Activated naive CD4-positive, alpha-beta T cell treated with anti-CD3 and anti-CD28 coated beads, Interleukin-2, amount 10 ng/mL, durations not matched to agents 7 days and 5 days (primary cell): ENCODE measurements at places on chromosomes 4 and X.

- peak; percentile 18 for DNase-seq
These were observed at the start of gene TMEM47 for GRCh38 chrX:34656842-34657725. TMEM47 (minus strand) TSS chrX:34657285; CDS start chrX:34657029, 256 bp downstream.

GRCh38 chrX:22629105-22629725, 356.5 kb downstream of the CBLL2 start:
- no peak for DNase-seq

DNA sequence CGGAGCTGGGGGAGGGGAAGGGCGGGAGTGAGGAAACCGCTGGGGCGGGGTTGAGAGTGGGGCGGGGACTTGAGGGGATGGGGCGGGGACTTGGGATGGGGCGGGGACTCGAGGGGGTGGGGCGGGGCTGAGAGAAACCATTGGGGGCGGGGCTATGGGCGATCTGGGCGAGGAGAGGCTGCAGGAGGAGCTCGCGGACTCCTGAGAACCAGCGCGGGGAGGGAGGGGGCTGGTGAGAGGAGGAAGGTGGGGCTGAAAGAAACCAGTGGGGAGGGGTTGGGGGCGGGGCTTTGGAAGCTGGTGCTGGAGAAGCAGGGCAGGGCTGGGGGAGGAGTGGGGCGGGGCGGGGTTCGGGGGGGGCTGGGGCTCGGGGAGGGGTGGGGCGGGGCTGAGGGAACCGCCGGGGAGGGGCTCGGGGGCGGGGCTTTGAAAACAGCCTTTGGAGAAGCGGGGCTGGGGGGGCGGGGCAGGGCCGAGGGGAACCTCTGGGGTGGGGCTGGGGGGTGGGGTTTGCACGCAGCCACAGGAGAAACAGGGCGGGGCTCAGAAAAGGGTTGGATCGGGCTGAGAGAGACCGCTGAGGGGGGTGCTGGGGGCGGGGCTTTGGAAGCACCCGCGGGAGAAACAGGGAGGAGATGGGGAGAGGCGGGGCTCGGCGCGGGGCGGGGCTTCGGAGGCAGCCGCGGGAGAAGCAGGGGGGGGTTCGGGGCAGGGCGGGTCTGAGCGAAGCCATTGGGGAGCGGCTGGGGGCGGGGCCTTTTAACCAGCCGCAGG, 777 bp upstream of the EOLA2 start:
- DNase-seq: peak; percentile 94

DNA sequence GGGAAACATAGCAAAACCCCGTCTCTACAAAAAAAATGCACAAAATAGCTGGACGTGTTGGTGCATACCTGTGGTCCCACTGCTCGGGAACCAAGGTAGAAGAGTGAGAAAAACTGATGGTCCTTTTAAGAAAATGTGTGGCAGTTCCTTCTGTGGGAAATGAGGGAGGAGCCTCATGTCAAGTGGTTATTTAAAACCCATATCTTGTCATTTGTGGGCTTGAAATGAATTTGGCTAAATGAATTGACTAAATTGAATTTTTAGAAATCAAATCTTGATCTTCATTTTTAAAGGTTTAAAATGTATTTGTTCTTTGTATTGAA, 16.2 kb upstream of the LAMP2 start:
- no peak for DNase-seq

DNA sequence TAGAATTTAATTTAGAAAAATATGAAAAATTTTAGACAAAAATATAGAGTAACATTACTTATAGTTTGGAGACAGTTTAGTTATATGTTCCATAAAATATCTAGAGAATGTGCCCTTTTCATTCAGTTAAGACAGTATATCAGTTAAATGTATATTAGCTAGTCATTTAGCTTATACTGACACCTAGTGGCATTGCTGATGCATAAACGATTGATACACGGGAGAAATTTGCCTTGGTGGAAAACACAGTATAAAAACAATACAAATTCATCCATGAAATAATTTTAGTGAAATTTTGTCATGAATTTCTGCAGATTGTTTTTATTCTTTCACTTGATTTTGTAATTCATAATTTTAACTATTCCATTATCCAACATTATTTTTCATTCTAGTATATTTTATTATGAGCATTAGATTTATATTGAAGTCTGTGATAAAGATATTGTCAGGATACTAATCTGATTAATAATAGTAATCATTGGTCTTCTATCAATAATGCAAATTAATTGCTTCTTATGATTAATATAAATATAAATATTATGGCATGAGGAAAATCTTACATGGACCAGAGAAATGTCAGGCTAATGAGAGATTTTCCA, 219.0 kb downstream of the TLL1 start:
- no peak for DNase-seq

DNA sequence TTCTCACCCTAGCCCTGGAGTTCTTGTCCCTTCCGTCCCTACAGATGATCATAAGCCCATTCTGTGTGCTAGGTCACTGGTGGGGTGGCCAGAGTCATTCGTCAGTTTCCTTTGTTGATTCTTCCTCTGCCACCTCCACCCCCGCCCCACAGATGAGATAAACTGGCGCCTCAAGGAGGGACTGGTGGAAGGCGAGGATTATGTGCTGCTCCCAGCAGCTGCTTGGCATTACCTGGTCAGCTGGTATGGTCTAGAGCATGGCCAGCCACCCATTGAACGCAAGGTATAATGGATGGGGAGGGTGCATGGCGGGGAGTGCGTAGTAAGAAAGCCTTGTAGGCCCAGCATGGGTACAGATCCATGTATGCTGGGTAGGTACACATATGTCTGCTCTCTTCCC, 6.4 kb downstream of the USP11 start:
- DNase-seq: no peak

DNA sequence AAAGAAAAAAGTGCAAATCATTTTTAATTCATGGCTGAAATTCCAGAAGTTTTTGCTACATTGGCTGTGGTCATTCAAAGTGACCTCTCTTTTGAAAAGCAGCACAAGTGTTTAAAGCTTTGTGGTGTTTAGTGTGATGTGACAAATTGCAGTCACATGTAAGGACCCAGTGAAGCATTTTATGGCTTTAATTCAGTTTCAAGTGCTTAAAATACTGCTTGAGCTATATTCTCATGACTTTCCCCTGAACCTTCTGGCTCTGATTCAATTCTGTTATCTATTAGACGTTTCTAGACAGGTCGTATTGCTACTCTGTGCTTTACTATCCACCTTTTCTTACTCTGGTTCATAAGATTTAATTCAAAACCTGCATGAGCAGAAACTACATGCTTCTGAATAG, 105.8 kb downstream of the FAT4 start:
- DNase-seq: no peak

DNA sequence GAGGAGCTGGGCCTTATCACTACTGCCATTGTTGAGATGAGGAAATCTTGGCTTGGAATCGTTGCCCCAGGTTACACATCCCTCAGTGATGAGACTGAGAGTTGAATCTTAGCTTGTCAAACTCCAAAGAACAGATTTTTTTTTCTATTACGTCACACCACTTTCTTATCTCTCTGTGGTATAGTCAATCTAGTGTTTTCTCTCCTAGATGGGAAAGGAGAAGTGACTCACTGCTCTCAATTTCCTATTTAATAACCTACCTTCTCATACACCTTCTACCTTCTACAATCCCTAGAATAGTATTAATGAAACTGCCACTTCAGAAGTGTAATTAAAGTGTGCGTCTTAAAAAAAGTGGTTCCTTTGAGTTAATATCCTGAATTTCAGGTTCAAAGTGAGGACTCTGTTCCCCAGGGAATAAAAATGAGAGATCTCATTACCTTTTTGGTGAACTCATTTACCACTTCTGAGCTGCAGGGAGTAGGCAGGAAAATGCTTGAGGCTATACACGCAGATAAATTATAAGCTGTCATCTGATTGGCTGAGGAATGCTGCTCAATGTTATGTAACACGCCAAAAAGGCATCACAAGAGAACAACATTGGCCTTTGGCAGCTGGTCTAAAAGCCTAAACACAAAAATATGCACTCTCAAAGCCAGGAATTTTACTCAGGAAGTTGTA, 59.3 kb downstream of the MAD2L1 start:
- no peak for DNase-seq

GRCh38 chr4:114782415-114783214, 184.0 kb downstream of the UGT8 start:
- no peak for DNase-seq

DNA sequence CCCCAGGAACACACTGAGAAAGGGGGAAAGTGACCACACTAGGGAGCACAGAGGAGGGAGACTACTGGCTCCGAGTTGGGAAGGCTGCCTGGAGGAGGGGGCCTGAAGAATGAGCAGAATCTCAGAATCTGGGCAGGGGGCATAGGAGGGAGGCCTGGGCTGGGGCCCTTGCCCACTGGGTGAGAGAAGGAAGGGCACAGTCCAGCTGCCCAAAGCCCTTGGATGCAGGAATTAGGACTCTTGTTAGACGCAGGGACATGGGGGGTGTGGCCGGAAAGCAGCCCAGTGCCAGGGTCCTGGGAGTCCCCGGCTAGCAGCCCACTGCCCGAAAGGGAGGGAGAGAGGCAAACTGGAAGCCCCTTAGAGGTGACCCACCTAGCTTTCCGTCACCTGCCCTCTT, 1.9 kb upstream of the DUSP9 start:
- DNase-seq: no peak

GRCh38 chr4:165700855-165701254, 172.2 kb upstream of the TLL1 start:
- DNase-seq: no peak

GRCh38 chrX:94662689-94663088, 988.7 kb downstream of the FAM133A start:
- no peak for DNase-seq

GRCh38 chrX:121858867-121859647, 811.6 kb downstream of the GLUD2 start:
- no peak for DNase-seq

- peak; percentile 87 for DNase-seq
These were observed 862 bp upstream of the INPP4B start for GRCh38 chr4:142846729-142847596.

DNA sequence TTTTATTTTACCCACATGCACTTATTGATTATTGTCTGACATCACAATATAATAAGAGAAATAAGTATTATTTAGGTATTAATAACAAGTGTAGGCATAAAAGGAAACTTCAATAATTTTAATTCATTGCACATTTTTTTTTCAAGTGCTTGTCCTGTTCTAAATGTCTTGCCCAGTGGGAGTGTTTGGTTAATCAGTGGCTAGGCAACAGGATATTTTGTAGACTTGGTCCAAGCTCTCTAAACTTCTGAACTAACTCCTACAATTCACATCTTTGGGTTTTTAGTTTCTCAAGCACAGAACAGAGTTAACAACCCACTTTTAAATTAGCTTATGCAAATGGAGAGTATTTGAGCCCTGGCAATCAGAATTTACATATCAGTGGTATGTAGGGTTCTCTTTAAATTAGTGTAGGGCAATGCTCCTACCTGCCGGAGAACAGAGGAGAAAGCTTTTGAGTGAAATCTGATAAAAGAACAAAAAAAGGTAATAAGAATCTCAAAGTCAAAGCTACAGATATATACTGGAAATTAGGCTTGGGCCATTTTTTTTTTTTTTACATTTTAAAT, 353.5 kb downstream of the ADGRL3 start:
- no peak for DNase-seq

GRCh38 chrX:3440981-3441380, 94.5 kb upstream of the MXRA5 start:
- no peak for DNase-seq

DNA sequence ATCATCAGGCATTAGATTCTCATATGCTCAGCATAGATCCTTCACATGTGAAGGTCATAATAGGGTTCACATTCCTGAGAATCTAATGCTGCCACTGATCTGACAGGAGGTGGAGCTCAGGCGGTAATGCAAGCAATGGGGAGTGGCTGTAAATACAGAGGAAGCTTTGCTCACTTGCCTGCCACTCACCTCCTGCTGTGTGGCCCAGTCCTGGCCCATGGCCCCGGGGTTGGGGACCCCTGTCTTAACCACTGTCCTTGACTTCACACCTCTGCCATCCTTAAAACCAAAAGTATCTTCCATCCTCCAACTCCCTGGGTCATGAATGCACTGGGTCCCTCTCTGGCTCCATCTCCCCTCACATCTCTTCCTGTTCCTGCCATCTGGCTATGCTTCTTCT, 129.1 kb downstream of the HMX1 start:
- DNase-seq: no peak

GRCh38 chrX:133437356-133437755, 22.1 kb upstream of the GPC4 start:
- no peak for DNase-seq

- DNase-seq: no peak
These were observed 67.2 kb downstream of the TBC1D9 start for GRCh38 chr4:140688711-140689598.

- no peak for DNase-seq
These were observed 76.4 kb downstream of the ZFYVE28 start for GRCh38 chr4:2341911-2342652.

DNA sequence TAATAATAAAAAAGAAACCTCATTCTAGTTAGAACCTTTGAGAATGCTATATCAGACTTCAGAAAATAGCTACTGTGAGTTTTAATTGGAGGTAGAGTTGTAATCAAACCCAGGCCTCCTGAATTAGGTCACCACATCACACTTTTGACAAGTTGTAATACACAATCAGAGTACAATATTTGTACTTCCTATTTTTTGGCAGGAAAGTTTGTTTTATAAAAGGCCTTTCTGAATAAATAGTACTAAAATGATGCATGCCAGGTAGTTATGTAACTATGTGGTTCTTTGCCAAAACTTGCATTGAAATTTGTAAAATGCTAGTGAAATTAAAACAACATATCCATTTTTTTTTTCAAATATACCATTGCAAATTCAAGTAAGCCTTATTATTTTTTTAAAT, 26.8 kb downstream of the ADH7 start:
- no peak for DNase-seq

DNA sequence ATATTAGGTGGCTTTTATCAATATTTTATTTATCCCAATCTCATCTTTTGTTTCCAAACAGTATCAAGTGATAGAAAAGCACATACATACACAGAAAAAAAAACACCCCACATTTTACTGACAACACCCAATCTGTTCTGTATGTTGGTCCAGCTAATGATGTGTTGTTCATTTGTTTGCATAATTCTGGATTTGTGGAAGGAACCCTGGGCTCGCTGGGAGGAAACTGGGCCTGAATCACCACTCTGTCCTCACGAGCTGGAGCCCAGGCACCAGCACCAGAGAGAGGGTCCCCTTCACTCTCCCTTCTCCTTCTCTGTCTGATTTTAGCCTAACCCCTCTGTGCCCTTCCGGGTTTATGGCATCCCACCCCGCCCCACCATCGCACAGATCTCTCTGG, 79.8 kb downstream of the PSAPL1 start:
- DNase-seq: no peak

- no peak for DNase-seq
These were observed 223.0 kb downstream of the NSUN7 start for GRCh38 chr4:40972722-40973121.

- DNase-seq: no peak
These were observed 62.9 kb downstream of the ELOVL6 start for GRCh38 chr4:110135523-110135922.

GRCh38 chrX:8988446-8988845, 45.5 kb downstream of the FAM9B start:
- no peak for DNase-seq

DNA sequence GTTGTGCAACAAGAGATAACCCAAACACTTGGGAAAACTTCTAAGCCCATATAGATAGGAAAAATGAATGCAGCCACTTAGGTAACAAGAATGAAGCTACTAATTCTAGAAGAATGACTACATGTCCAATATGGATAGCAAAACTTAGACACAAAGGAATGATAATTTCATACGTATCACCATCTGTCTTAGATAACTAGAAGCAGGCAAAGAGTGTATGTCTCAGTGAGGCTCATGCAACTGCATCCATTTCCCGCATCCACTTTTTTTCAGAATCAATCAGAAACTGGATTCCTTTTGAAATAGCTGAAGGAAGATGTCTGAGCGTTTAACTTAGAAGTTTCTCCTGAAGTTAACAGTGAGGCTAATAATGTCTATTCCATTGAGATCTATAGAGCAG, 408.7 kb upstream of the PITX2 start:
- no peak for DNase-seq
